CD14-positive monocyte (primary cell): ENCODE measurements at places on chromosomes 3 and 15.

DNA sequence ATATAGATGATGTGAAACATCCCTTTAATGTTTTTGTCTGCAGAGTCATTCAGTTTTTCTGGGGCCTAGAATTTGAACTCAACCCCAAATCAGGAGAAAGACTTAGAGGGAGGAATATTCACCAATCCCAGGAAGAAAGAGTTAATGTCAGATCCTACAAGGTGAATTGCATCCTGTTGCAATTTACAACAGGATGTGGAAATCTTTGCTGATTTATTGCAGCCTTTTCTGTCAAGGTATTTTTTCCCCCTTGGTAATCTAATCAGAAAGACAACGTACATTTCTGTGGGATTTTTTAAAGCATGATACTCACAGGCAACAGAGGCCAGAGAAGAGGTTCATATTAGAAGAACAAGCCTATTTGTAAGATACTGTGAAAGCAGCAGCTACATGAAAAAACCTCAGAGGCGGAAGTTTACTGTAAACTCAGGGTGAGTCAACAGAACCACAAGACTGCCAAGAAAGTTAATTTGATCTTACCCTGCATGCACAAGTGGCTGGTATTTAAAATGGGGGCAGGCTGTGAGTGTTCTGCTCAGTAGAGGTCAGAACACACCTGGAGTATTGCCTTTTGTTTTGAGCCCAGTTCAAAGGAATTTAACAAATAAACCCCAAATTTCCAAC lies 531.9 kb downstream of the AGBL1 start:
- DNase-seq: no peak

DNA sequence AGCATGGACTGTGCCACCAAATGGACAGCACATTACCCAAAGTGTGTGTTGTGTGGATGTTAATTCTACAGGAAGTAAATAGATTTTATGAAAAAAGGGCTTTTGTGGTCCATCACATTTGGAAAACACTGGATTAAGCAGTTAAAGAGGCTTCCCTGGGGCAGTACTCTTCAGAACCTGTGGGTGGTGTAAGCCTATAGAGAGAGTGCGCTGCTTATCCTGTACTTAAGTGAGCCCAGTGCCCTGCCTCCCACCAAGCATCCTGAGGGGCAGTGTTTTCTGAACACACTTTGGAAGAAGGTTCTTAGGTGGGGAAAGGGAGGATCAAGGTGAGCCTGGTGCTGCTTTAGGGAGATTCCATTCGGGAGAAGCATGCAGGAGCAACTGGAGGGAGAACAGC lies 10.9 kb downstream of the TTLL3 start:
- DNase-seq: no peak

GRCh38 chr3:100006570-100007271 lies 107.6 kb downstream of the FILIP1L start:
- DNase-seq: no peak

DNA sequence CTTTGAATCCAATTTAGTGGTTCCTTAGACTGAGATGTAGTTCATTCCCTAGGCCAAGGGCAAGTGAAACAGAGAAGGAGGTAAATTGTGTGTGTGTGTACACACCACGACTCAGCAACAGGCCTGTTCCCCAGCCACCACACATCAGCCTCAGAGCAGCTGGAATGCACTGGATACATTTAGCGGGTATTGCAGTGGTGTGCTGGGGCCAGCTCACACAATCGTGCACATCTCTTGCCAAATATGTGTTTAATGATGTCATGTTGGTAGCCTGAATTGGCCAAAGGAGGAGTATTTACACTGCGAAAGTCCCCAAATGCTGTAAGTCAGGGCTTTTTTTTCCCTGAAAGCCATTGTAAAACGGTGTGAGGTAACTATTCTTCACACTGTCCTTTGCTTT lies 82.3 kb downstream of the RBPMS2 start:
- DNase-seq: peak; percentile 96

- DNase-seq: peak; percentile 42
Observed at GRCh38 chr3:189710620-189711402, 79.6 kb downstream of the TP63 start.

- no peak for DNase-seq
Observed at GRCh38 chr15:92634671-92635201, 20.8 kb downstream of the FAM174B start.

DNA sequence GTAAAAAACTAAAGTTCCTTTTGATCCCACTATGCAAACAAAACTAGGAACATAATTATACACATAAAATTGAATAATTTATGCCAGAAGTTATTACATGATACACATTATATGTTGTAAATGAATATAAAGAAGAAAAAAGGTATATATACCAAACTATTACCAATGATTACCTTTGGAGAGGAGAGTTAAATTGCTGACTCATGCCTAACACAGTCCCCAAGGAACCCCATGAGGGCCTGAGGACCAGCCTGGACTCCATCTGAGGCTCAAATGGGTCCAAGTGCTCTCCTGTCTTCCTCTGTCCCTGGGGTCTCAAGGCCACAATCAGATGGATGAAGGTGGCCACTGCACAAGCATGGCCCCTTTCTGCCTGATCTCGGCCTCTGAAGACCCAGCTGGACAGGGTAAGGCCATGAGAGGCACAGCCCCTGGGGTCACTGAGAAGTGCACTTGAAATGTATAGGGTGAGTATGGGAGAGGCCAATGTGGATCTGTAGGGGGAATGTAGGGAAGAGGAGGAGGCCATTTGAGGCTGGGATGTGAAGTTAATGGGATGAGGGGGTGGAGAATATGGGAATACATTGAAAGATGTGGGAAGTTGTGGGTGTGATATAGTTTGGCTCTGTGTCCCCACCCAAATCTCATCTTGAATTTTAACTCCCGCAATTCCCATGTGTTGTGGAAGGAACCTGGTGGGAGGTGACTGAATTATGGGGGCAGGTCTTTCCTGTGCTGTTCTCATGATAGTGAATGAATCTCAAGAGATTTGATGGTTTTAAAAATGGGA lies 1.1 kb upstream of the IQCF1 start:
- DNase-seq: no peak

GRCh38 chr15:35491999-35492398 lies 54.0 kb downstream of the DPH6 start:
- DNase-seq: no peak

DNA sequence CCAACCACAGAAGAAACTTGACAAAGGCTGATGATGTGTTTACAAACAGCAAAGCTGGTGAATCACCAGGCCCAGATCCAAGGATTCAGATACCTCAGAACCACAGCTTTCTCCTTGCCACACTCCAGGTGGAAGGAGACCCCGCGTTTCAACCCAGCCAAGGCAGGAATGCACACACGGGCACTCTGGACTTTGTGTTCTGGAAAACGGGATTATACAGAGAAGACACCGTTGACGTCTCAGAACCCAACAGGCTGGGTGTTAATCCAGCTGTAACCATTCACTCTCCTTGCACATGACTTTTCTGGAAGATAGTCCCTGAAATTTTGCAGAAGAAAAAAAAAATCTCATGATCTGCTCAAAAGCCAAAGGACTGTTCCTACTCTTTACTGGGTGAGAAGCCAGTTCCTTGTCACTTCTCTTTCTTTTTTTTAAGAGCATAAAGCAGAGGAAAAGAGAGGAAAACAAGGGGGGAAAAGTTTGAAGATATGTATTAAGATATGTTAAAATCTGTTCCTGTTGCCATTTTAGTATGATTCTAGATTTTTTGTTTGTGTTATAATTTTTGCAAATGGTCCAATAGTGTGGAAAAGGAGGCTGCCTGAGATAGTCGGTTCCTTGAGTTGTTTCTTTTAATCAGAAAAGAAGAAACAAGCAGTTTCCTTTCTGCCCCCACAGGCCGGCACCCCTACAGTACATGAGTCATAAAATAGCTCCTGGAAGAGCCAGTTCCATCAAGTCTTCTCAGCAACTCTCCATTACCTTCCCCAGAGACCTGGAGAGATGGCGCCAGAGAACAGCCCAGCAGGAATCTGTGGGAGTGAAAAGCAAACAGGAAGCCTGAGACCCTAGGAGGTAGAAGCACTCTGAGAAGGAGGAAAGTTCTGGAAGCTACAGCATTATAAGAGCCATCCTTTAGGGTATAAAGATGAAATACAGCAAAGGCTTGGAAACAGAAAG lies 73.1 kb downstream of the RORA start:
- DNase-seq: no peak

GRCh38 chr3:149145974-149146373 lies 16.5 kb downstream of the HPS3 start:
- peak; percentile 97 for DNase-seq

DNA sequence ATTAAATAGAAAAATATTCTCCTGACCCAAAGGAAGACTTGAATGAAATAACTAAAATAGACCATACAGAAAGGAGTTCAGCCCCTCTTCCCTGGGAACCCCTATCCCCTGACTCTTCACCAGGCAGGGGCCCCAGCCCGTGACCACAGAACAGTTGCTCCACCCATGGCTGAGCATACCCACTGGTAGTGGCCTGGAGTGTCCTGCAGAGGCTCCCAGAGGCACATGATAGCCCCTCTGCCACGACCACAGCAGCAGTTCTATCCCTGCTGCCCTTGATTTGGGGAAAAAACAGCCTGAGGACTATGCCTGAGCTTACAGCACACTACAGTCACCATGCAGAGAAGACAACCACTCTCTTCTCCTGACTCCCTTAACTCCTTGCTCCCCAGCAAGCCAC lies 31.8 kb downstream of the TTC14 start:
- DNase-seq: no peak

DNA sequence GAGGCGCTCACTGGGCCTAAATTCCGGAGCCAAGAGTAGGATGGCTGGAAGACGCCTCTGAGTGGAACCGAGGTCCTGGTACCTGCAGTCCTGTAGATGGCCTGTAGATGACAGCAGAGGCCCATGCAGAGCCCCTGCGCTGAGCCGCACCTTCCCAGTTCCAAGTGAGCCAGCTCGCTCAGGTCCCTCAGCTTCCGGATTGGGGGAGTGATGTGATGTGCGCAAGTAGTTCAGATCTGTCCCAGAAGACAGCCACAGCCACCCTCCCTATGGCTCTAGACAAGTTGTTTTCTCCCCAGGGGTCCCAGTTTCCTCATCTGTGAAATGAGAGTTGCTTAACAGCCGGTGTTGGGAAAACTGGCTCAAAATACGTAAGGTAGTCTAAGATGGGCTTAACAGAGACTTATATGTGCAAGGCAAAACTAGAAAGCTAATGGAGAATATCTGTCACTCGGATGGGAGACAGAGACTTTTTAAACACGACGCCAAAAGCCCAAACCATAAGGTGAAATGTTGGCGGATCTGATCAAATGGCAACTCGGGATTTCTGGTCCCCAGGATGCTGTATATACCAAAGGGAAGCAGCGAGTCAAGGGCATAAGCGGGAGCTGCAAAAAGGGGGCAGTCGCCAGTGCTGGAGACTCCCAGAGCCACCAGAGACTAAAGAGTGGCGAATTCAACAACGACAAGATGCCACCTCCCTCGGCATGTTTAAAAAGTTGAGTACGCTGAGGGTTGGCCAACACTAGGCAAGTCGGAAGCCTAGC lies 765 bp upstream of the MAPKAPK3 start:
- peak; percentile 76 for DNase-seq

GRCh38 chr15:64855205-64855975 lies 13.7 kb downstream of the PLEKHO2 start:
- DNase-seq: no peak

DNA sequence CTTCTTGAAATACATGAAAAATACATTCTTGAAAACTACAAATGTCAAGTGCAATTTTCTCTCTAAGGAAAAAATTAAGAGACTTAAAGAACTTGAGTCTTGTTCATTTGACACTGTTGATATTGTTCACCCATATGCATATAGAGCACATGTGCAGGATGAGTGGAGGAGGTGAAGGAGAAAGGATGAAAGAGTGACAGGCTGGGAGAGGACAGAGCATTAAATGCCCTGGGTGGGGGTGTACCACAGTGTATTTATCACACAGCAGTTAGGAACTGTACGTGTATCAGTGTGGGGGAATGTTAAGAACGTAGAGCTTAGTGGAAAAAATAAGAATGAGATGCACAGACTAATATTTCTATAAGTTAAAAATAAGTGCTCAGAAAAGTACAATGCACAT lies 45.7 kb downstream of the CTDSPL start:
- no peak for DNase-seq

DNA sequence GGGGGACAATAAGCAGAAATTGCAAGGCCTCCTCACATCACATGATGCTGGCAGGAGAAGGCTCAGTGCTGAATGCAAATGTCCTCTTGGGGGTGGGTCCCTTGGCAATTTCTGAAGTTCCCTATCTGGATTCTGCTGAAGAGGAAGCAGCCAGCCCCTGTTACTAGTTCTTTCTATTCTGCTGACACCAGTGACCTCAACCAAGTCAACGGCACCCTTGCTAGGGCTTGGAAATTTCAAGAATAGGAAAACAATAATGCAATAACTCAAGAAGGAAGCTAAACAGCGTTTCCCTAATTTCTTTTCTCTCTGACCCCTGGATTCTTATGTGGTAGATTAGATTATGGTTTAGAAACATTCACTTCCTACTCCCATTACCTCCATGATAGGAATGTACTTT lies 46.2 kb upstream of the FOXP1 start:
- DNase-seq: peak; percentile 89

DNA sequence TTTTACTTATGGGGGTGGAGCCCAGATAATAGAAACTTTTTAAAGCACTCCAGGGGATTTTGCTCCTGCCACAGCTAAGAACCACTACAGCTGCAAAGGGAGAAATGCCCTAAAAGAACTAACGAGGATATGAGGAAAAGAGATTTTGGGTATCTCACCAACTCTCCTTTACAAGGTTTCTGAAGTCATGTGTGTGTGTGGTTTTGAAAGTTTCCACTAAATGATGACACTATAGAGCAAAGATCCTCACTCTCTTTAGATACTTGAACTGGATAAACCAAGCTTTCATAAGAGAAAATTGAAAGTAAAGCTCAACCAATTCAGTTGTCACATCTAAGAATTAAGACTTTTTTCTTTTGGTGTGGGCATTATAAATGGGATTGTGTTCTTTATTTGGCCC lies 455.3 kb upstream of the ALCAM start:
- DNase-seq: no peak

GRCh38 chr3:29597376-29598008 lies 316.6 kb downstream of the RBMS3 start:
- DNase-seq: no peak

- no peak for DNase-seq
Observed at GRCh38 chr3:13709706-13710105, 160.8 kb downstream of the FBLN2 start.

- DNase-seq: no peak
Observed at GRCh38 chr15:39513936-39514335, 66.9 kb upstream of the THBS1 start.

- DNase-seq: no peak
Observed at GRCh38 chr3:134796281-134797056, 1.4 kb downstream of the EPHB1 start.
